ENCODE measurements at places on chromosomes 2 and 18.

GRCh38 chr2:147560810-147561535 is 283.9 kb upstream of the ACVR2A start:
- DNase-seq, result no peak

GRCh38 chr2:60066096-60066839 is 487.2 kb downstream of the BCL11A start:
- no peak for DNase-seq

- DNase-seq, result no peak
These were observed 59.4 kb downstream of the CERS6 start for GRCh38 chr2:168515502-168515901.

- no peak for DNase-seq
These were observed 65.6 kb downstream of the SH3BP4 start for GRCh38 chr2:235017441-235017840.

DNA sequence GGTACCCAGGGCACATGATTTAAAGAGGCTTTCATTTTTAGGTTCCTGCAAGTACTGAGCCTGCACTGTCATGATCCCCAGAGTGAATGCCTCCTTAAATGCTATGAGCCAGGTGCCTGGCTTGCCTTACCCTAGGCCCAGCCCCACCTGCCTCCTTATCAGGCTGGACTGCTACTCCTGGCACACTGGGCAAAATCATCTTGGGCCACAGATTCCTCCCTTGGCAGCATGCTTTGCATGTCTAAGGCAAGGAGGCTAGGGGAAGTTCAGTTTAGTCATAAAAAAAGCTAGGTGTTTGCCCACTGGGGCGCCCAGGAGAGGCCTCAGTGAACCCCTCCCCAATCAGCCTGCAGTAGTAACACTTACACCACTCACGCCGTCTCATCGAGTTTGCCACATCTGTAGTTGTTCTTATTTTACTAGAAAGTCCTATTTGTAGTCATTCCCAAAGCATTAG is 45.1 kb downstream of the LBH start:
- DNase-seq, result no peak

- no peak for DNase-seq
These were observed 3.6 kb upstream of the LPIN1 start for GRCh38 chr2:11742702-11743357.

DNA sequence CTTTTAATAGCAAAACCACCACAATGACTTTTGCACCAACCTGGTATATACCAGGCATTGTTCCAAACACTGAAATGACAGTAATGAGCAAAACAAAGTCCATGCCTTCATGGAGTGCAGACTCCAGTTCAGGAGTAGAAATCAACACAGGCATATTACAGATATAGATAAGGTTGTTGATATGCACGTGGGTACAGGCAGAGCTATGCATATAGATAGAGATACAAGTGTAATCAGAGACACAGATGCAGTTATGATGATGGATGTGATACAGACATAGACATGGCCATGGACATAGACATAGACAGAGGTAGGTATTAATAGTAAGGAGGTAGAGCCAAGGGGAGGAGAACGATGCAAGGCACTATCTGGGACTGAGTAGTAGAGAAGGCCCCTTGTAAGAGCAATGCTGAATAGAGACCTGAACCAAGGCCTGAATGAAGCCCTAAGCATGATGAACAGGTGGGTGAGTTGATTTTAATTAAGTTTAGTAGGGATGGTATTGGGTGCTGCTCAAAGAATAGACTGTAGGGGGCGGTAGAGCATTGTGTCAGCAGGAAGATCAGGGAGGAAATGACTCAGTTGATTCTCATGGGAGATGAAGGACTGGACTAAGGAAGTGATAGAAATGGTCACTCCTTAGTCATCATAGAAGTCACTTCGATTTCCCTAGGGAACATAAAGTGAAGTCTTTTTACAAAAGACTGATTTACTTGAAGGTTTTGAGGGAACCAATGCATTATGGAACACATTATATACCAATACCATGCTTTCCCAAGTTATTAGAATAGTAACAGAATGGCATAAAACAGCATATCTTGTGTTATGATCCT is 39.4 kb downstream of the CMPK2 start:
- peak; percentile 16 for DNase-seq

GRCh38 chr18:213966-214365 is 53.9 kb downstream of the THOC1 start:
- no peak for DNase-seq

DNA sequence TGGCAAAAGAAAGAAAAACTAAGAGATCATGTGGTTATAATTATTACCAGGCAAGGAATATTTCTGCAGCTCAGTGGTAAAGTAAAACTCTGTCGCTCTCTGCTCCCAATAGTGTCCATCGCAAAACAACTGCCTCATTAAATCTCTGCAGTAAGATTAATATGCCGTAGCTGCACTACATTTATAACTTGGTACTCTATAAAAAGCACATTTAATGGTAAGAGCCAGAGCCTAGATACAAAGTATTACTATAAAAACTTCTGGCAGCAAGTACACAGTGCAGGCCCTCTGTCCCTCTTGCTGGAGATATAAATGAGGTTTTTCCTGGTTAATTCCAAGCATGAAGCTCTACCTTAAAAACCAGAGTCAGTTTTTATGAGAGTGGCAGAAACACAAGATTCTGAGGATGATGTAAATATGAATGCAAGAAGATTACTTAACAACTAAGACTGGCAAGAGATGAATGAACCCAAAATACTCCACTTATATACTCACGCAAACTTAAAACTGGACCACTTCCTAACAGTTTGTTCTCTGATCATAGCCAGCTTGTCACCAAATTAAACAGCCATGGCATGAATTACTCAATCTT is 25.5 kb downstream of the ZNF521 start:
- DNase-seq, result no peak

DNA sequence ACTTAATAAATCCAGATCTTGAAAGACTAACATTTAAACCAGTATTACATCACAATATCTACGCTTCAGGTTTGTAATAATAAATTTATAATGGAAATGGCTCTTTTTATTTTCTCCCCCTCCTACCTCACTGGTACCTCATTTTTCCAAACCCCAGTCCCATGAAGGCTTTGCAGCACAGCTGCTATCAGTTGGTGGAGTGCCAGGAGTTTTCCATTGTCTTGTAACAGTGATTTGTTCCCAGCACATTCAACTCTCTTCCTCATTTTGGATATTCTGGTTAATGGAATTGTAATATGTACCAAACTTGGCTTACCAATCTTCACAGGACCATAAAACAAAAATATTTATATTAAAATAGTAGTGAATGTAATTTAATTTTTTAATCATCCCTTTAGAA is 91.2 kb downstream of the VRK2 start:
- no peak for DNase-seq

GRCh38 chr2:48883661-48884060 is 128.1 kb upstream of the LHCGR start:
- no peak for DNase-seq

DNA sequence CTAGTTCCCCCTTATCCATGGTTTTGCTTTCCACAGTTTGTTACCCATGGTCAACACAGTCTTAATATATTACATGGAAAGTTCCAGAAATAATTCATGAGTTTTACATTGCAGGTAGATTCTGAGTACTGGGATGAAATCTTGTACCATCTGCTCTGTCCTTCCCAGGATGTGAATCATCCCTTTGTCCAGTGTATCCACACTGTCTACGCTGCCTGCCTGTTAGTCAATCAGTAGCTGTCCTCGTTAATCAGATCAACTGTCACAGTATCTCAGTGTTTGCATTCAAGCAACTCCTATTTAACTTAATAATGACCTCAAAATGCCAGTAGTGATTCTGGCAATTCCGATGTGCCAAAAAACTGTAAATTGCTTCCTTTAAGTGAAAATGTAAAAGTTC is 76.3 kb downstream of the DYNC1I2 start:
- DNase-seq, result no peak

GRCh38 chr2:149990965-149991364 is 403.4 kb upstream of the MMADHC start:
- DNase-seq, result no peak

DNA sequence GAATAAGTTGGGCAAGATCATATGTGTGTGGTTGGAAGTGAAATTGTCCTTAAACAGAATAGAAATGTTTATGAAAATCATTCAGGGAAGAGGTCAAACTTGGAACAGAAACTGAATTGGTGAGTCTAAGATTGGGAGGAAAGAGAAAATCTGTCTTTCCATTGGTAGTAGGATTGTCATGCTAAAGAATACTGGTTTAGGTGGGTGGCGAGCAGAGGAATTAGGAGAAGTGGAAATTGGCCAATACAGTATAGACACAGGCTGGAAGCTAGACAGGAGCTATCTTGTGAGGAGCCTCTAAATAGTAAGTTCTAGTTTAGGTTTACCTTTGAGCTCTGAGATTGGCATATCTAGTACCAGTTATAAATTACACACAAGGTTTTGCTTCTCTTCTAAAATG is 80.9 kb upstream of the KYNU start:
- no peak for DNase-seq

GRCh38 chr2:75133621-75134570 is 65.4 kb downstream of the TACR1 start:
- DNase-seq, result no peak

DNA sequence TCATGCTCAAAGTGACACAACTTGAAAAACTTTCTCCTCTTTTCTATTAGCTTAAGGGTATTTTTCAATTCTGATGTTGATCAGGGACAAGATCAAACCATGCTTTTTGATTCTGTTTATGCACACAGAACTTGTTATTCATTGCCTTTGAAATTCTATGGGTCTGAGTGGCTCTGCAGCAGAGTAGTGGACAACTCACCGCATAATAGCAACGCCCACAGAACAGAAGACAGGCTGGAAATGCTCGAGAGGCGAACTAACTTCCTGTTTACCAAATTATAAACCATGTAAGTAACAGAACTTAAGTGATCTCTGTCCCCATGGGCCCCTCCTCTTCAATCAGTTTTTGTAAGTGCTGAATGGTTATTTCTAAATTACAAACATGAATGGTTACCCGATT is 131.2 kb downstream of the CBLN2 start:
- no peak for DNase-seq

DNA sequence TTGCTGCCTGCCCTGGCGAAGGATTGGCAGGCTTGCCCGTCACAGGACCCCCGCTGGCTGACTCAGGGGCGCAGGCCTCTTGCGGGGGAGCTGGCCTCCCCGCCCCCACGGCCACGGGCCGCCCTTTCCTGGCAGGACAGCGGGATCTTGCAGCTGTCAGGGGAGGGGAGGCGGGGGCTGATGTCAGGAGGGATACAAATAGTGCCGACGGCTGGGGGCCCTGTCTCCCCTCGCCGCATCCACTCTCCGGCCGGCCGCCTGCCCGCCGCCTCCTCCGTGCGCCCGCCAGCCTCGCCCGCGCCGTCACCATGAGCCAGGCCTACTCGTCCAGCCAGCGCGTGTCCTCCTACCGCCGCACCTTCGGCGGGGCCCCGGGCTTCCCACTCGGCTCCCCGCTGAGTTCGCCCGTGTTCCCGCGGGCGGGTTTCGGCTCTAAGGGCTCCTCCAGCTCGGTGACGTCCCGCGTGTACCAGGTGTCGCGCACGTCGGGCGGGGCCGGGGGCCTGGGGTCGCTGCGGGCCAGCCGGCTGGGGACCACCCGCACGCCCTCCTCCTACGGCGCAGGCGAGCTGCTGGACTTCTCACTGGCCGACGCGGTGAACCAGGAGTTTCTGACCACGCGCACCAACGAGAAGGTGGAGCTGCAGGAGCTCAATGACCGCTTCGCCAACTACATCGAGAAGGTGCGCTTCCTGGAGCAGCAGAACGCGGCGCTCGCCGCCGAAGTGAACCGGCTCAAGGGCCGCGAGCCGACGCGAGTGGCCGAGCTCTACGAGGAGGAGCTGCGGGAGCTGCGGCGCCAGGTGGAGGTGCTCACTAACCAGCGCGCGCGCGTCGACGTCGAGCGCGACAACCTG is at the start of gene DES:
TSS of gene DES (plus strand) at position 223 of the 857 bp plus-strand sequence. CDS start at position 309, 86 bp downstream.
- DNase-seq, result no peak

DNA sequence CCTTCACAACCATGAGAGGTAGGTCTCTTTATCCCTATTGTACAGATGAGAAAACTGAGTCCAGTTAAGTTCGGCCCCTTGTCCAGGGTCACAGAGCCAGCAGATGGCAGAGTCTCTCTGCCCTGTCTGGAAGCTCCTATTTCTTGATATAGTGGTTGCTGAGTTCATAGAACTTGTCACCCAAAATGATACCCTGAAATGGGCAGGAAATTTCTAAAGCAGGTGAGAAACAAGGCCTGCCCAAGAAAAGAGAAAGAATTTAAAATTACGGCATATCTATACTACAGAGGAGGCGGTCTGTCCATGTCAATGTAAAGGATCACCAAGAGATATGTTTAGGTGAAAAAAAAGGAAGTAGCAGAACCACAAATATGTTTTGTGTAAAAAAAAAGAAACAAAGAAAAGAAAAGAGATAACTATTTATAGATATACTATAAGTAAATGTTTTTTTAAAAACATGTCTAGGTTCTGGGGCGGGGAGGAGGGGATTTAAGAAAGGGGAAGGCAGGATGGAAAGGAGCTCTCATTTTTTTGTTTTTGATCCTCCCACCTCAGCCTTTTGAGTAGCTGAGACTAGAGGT is 39.8 kb downstream of the MYO7B start:
- DNase-seq, result no peak

- DNase-seq, result no peak
These were observed 41.8 kb upstream of the MSH6 start for GRCh38 chr2:47741101-47741500.

DNA sequence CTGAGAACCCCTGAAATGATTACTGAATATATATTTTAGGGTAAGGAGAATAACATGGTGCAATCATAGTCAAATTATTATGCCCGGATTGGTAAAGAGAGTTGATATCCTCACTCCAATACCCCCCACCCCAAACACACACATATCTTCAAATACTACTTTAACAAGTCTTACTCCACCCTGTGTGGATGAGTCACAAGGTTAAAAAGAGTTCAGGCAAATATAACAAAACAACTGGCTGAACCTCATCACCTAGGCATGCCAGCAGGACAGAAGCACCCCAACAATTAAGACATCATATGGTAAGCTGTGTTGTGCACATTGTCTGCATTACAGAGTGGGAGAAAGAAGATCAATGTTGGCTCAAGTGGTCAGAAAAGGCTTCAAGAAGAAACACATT is 857.4 kb downstream of the TDRD15 start:
- DNase-seq, result no peak

GRCh38 chr2:33409417-33409955 is 67.0 kb upstream of the RASGRP3 start:
- no peak for DNase-seq

DNA sequence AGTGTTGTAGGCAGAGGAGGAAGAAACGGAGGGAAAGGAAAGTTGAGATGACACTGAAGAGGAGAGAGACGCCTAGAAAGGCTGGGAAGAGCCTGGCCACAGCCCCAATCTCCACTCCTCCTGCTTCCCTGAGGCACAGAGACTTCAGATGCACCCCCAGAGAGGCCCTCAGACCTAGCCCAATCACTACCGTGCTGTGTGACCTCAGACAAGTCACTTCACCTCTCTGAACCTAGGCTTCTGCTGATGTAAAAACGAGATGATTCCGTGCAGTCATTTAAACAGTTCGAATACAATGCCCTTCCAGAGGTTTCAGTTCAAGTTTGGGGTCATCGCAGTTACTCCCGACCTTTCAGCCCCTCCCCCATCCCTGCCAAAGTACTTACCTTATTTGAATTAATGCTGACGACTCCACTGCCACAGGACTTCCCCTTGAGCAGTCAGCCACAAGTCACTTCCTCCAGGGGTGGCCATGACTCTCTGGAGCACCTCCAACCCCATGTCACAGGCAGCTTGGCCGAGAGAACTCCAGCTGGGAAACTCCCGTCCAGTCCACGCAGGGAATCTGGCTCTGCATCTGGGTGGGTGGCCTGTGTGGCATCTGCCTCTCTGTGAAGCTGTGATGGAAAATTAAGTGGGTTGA is 105.2 kb upstream of the ID2 start:
- peak; percentile 29 for DNase-seq

All from stimulated activated naive CD4-positive, alpha-beta T cell treated with Interleukin-2 at 50 U/mL for 16 hours (primary cell).